ENCODE measurements at places on chromosomes 6 and 20.

- DNase-seq: no peak
Measured at GRCh38 chr6:28771401-28772267, 152.2 kb downstream of the TRIM27 start.

- DNase-seq: no peak
Measured at GRCh38 chr20:53574259-53574789, 19.3 kb downstream of the ZNF217 start.

- no peak for DNase-seq
Measured at GRCh38 chr6:99967052-99967451, 27.0 kb downstream of the MCHR2 start.

DNA sequence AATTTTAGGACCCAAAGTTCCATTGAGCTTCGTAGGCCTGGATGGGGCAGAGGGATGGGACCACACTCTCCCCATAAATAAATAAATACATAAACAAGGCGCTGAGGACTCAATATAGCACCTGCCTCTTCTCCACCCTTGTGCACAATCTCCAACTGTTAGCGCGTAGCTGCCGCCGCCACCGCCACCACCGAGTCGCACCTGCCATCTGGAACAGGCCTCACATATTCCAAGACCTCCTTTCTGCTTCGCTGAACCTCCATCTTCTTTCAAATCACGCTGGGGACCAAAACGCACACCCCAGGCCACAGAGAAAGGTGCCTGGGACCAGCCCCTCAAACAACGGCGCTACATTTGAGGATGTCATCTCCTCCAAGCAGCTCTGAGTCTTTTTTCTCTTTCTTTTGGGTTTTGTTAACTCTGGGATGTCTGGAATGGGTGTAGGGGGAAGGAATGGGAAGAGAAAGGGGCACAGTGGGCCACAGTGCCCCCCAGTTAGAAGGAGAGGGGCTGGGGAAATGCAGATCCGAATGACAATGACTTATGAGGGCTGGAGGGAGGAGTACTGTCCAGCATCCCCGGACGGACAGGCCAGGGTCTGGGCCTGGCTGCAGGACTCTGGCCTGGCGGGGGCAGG lies 49.7 kb downstream of the NOL4L start:
- no peak for DNase-seq

- DNase-seq: peak; percentile 58
Measured at GRCh38 chr6:109441069-109441816, 719 bp downstream of the SMPD2 start.

GRCh38 chr6:101429270-101429669 lies 35.8 kb downstream of the GRIK2 start:
- no peak for DNase-seq

DNA sequence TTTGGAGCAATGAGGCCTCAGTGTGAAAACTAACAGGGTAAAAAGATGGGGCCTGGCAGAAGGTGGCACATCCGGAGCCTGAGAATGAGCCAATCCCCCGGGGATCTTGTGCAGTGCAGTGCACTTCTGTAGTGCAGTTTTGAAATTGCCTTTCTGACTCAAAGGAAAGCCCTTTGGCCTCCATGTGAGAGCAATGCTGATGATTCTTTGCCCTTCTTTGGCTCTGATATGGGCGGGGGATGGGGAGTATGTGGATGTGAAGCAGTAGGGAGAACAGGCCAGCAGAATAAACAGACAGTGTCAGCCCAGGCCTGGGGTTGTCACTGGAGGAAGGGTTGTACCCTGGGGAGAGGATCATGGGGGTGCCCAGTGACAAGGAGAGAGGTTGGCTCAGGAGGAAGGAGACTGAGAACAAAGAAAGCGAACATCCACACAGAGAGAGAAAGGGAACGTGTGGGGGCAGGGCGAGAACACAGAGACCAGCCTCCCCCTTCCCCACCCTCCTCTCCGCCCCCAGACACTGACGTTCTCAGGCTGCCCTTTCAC lies 351.2 kb downstream of the CDC5L start:
- DNase-seq: no peak

GRCh38 chr6:70957284-70957617 lies 391 bp upstream of the B3GAT2 start:
- no peak for DNase-seq

- DNase-seq: no peak
Measured at GRCh38 chr20:47040506-47041125, 146.0 kb downstream of the EYA2 start.

DNA sequence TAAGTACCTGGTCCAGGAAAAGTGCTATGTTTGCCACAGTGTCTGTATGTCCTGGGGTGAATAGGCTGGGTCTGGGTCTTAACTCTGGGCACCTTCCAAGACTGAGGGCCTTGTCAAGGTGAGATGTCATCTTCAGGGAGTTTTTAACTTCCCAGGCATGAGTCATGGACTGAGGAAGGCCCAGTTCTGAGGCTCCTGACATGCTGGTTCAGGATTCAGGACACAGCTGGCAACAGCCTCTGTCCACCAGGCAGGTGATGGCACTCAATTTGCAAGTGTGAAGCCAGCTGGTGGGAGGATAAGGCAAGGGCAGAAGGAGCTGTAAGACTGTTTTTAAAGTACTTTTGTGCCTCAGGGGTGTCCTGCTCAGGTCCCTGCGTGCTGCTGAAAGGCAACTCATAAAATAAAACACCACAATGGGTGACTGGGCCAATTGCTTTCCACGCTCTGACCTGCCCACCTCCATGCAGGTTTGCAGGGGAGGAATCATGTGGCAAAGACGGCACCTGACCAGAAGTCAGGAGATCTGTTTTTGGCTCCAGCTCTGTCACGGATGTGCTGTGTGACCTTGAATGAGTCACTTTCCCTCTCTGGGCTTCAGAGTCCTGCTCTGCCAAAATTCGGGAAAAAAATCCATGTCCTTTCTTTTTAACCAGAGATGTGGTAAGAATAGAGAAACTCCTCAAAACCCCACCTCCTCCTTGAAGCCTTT lies 4.9 kb upstream of the PACSIN1 start:
- no peak for DNase-seq

DNA sequence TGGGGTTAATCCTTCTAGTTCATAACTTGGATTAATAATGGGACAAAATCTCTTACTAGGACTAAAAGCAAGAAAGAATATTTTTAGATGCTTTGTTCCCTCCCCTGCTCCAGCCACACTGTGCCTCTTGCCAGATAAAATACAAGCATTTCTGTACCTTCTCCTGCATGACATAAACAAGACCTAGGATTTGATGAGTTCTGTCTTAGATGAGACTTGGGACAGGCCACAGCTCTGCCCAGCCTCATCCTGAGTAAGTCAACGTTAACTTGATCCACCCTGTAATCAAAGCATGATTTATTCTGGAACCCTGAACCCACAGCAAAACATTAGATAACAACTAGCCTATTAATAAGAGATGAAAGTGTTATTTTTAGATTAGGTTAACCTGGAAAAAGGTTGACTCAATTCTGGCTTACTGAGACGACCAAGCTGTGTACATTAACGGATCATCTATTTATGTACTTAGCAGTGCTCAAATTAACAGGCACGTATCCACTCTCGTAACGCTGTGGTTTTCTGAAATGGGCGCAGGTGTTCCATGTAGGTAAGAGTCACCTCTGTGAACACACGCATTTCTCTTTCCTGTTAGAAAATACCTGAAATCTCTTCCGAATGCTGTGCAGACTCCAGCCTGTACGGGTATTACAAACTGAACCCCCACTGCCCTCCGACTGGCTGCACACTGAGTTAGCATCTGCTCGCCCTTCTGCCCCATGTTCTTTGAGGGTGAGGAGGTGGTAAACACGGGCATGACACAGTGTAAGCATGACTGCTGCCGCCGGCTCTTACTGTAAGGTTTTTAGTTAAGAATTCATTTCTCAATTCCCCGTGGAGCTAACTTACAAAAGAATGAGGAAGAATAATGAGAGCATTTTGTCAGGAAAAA lies 132.1 kb upstream of the FOXQ1 start:
- DNase-seq: no peak

DNA sequence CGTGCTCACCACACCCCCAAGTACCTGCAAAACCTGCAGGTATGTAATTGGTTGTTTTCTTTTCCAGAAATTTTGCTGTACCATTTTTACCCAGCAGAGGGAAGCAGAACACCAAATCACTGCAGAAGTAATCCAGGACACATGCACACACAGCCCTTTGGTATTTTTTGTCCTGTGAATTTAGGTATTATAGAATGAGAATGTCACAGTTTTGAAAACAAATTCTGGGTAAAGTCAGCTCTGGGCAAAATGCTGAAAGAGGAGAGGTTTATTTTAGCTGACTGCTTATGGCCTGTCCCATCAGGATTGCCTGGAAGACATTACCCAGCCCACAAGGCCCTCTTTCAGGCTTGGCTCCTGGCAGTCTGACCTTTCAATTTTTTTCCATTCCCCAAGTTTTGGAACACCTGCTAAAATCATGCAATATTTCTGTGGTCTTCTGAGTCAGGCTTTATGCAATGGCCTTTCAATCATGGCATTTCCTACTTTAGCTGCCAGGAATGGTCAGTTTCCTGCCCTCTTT lies 3.5 kb upstream of the EFHC1 start:
- no peak for DNase-seq

GRCh38 chr6:8238773-8239683 lies 136.7 kb upstream of the EEF1E1 start:
- no peak for DNase-seq

DNA sequence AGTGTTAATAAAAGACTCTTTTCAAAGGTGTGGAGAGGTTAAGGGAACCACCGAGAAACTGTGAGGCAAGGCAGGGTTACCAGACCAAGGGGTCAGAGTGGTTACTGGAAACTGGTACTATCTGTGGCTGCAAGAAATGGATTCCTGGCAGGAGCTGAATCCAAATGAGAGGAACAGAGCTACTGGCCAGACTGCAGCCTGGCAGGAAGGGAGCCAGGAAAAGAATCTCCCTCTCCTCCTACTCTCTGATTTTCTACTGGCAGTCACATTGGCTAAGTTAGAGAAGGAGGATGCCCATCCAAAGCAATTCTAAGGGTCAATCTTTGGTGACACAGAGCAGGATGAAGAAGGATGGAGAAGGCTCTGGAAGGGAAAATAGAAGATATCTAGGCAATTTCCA lies 211.5 kb downstream of the GRM1 start:
- no peak for DNase-seq

- peak; percentile 72 for DNase-seq
Measured at GRCh38 chr20:4811661-4812181, 90.0 kb downstream of the PRND start.

DNA sequence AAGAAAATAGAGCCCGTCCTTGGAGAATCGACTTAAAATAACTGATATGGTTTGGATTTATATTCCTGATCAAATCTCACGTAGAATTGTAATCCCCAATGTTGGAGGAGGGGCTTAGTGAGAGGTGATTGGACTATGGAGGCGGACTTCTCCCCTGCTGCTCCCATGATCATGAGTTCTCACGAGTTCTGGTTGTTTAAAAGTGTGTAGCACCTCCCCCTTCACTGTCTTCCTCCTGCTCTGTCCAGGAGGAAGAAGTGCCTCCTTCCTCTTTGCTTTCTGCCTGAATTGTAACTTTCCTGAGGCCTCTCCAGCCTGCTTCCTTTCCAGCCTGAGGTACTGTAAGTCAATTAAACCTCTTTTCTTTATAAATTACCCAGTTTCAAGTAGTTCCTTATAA lies 529.2 kb downstream of the HAO1 start:
- no peak for DNase-seq

DNA sequence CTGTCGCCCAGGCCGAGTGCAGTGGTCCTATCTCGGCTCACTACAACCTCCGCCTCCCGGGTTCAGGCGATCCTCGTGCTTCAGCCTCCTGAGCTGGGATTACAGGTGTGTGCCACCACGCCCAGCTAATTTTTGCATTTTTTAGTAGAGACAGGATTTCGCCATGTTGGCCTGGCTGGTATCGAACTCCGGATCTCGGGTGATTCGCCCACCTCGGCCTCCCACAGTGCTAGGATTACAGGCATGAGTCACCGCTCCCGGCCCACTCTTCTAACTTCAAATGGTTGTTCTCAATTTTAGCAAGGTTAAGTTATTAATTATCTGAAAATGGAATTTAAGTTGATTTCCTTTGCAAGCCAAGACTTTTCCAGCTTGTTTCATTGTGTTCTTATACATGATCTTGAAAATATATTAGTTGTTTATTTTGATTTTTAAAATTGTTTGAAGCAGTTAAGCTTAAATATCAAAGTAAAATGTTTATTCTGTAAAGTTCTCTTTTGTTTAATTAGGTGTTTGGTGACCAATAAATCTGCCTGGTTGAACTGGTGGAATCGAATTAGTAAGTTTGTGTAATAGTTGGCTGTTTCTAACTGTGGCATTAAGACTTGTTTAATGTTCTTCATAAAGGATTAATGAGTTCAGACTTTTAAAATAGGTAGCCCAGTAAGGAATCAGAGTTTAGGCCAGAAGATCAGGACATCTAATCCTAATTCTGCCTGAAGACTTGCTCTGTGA lies 2.3 kb downstream of the PM20D2 start:
- DNase-seq: no peak

GRCh38 chr20:57175397-57176010 lies 90.9 kb downstream of the BMP7 start:
- no peak for DNase-seq

GRCh38 chr6:159919011-159919511 lies 28.3 kb downstream of the MAS1 start:
- DNase-seq: no peak

- DNase-seq: no peak
Measured at GRCh38 chr6:24105191-24105590, 20.8 kb upstream of the NRSN1 start.

- no peak for DNase-seq
Measured at GRCh38 chr6:114159727-114160126, 183.1 kb downstream of the HS3ST5 start.

GRCh38 chr6:10696655-10697054 lies 1.9 kb downstream of the PAK1IP1 start:
- no peak for DNase-seq

DNA sequence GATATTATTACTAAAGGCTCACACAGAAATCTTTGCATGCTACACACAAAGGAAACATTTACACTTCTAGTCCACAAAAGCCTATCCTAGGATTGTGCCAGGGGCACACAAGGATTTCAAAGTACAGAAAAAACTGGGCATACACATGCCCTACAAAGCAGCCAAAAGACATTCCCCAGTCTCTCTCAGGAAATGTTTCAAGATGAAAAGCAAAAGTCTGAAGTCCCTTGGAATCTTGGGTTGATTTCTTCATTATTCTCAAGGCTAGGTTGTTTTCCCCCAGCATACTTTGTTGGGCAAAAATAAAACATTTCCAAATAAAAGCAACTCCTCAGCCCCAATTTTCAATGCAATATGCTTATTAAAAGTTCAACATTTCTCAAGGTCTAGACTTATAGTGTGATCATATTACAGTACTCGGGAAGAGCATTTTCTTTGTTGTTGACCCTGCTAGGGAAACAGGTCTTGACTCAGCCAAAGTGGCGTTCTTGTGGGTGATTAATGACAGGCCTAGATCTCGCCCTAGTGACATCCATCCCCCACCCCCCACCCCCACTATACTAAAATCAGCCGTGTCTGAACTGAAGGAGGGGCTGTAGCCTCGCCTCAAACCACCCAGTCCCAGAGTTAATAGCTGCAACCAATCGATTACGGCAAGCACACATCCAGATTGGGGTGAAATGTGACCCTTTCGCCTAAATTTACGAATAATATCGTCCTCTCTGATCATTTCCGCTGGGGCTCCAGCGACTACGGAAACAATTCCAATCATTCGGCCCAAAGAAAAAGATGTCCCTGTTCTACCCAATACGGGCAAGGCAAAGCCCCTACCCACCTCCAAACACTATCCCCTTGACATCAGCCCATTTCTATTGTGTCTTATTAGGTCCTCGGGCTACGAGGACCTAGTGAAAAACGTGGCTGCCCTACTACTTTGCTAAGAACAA lies 1.4 kb downstream of the AKIRIN2 start:
- no peak for DNase-seq

All from activated naive CD8-positive, alpha-beta T cell treated with anti-CD3 and anti-CD28 coated beads, Interleukin-2, amount 10 ng/mL, durations not matched to agents 7 days and 5 days (primary cell).